Stimulated activated CD4-positive, alpha-beta T cell treated with anti-CD3 and anti-CD28 coated beads, Interleukin-12 subunit alpha, Interleukin-12 subunit beta, amount 100 ng/mL, for 48 hours (primary cell): ENCODE measurements at places on chromosomes 11 and 22.
A peak's percentile ranks its signal among the peaks of the same experiment; 100 is the strongest.

DNA sequence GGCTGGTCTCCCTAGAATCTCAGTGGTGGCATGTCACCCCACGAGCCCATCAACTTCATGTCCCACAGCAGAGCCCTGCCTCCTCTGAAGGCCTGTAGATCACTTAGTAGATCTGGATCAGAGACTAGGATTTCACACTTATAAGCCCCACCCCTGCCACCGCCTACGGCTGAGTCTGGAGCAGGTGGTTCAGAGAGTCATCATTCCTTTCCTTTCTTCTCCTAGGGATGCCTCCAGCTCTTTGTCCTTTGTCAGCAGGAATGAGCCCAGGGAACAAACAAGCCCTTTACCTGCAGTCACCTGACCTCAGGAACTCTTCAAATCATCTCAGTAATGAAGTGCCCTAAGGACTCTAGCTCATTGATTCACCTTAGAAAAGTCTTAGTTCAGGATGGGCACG, 37.8 kb downstream of the SCGB1A1 start:
- DNase-seq = no peak

GRCh38 chr22:29388759-29389090, 355 bp upstream of the AP1B1 start:
- DNase-seq = no peak

- DNase-seq = no peak
These were observed 63.7 kb downstream of the LIF start for GRCh38 chr22:30182815-30183214.

- DNase-seq = no peak
These were observed 2.3 kb upstream of the CRY2 start for GRCh38 chr11:45844822-45845578.

GRCh38 chr11:63551889-63552266, 11.3 kb downstream of the PLAAT2 start:
- no peak for DNase-seq

GRCh38 chr22:21044931-21045584, 688 bp upstream of the LRRC74B start:
- DNase-seq = no peak

- DNase-seq = no peak
These were observed 107.8 kb downstream of the ZBTB16 start for GRCh38 chr11:114167355-114167754.

GRCh38 chr22:41657709-41658108, 31.0 kb downstream of the SNU13 start:
- no peak for DNase-seq

GRCh38 chr22:41831383-41831782, 1.5 kb upstream of the SREBF2 start:
- no peak for DNase-seq

GRCh38 chr11:90774727-90775566, 552.1 kb upstream of the CHORDC1 start:
- DNase-seq = no peak

DNA sequence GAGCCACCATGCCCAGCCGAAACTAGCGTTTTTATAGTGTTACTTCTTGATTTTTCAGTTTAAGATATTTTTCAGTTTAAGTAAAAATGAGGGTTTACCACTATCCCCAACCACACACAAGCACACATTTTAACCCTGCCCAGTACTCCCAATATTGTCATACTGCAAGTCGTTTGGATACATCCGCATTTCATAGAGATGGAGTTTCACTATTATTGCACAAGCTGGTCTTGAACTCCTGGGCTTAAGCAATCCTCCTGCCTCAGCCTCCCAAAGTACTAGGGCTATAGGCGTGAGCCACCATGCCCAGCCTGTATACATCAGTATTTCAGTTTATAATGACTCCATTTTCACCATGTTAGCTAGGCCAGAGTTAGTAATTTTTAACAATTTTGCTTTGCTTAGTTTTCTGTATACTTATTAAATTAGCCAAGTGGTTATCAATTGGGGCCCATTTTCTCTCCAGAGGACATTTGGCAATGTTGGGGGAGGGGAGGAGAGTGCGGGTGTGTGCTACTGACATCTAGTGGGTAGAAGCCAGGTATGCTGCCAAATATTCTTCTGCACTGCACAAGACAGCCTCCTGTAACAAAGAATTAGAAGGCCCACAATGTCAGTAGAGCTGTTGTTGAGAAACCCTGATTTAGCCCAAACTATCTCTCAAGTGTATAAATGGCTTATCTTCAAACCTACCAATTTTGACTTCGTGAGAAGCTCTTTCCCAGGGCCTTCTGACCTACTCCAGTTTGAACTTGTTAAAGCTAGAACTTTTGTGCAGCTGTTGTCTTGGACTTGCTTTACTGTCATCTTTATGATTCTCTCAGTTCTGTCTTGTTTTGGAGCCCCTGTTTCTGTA, 7.3 kb downstream of the USP47 start:
- DNase-seq = peak; percentile 31

DNA sequence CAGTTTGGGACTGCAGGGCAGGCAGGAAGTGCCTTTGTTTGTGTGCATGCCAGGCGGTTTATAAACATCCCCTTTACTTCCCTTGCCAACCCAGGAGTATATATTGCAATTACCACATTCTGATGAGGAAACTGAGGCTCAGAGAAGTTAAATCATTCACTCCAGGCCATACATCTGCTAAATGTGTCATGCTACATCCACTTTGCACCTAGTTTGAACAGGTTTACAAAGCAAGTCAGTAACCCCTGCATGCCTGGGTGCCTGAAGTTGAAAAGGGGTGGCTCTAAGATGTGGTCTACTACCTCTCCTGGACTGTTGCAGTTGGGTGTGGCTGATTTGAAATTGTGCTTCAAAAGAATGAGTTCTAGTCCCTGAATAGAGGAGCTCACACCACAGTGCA, 23.6 kb downstream of the FLI1 start:
- no peak for DNase-seq

DNA sequence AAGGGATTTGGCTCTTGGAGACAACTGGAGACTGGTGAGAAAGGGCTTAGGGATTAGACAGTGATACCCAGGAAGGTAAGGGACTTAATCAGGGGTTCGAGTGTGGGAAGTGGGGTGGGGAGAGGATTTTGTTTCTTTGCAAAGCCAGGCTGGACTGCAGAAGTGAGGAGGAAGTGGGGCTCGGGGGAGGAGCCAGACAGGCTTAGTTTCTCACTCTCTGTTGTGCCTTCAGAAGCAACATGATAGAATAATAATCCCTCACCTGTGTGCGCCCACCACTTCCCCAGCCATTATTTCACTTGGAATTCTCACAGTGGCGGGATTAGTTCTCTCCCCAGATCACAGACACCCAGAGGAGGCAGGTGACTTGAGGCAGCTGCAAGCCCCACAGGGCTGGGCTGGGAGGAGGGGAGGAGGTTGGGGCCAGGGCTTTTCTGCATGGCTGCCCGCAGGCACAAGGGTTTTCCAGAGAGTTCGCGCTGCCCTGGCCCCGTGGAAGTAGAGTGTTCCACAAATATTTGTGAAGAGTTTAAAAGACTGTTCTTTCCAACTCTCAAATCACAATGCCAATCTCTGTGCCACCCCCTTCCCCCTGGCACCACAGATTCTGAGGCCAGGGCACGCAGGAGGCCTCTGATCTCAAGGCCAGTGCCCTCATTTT, 4.0 kb upstream of the SEC14L2 start:
- no peak for DNase-seq

GRCh38 chr22:50270666-50271394, 650 bp upstream of the MAPK11 start:
- peak; percentile 61 for DNase-seq

DNA sequence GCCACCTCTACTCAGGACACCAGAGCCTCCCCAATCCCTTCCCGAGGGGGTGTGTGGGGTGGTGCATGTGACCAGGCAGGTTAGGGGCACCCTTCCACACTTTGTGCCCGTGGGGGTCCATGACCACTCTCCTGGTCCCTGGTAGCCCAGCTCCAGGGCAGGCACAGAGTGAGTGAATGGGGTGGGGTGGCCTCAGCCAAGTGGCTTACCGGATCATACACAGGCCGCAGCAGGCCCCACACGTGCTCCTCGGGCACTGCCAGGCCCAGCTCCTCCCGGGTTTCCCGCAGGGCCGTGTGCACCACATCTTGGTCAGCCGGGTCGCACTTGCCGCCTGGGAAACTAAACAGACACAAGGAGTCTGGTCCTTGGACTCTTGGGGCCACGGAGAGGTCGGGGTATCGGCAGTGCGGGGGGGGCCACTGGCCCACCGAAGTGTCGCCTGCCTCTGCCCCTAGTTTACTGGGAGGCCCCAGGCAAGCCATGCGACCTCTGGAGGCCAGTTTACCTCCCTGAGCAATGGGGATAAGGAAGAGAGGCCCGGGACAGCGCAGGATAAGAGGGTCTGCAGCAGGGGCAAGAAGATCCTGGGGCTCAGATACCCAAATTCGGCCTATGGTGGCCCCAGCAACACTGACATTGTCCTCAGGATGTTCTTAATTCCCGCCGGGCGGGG, 889 bp downstream of the NUDT8 start:
- DNase-seq = no peak

DNA sequence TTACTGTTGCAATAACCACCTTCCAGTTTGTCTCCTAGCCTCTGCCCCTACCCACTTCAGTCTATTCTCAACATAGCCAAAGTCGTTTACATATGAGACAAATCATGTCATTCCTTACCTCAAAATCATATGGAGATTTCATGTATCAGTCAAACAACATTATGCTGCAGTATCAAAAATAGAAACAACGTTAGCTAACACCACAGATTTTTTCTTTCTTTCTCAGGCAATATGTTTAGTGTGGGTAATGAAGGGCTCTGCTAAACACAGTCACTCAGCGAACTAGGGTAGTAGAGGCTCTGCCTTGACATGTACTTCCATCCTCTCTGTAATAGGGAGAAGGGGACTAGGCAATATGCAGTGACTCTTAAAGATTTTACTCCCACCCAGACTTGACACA, 141.3 kb upstream of the DDI1 start:
- DNase-seq = no peak

- no peak for DNase-seq
These were observed 82.2 kb downstream of the TRAF6 start for GRCh38 chr11:36427876-36428275.

DNA sequence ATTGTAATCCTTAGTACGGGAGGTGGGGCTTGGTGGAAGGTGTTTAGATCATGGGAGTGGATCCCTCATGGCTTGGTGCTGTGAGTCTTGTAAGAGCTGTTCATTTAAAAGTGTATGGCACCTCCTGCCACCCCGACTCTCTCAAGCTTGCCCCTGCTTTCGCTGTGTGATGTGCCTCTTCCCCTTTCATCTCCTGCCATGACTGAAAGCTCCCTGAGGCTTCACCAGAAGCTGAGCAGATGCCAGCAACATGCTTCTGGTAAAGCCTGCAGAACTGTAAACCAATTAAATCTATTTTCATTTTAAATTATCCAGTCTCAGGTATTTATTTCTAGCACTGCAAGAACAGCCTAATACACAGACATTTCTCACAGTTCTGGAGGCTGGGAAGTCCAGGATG, 40.8 kb downstream of the GAB2 start:
- DNase-seq = no peak
